Right ventricle myocardium superior (tissue), 1 donor: ENCODE measurements at places on chromosomes 3 and 15. TPM values are rescaled to one million over a fixed set of nuclear protein-coding genes. Genes with fewer than 3 reads are reported as not detected.

The DTX3L gene
- 10.2 TPM for total RNA-seq

The CASR gene
- not detected for total RNA-seq

The PLAAT1 gene
- 4.5 TPM for total RNA-seq

The GOLGA8H gene
- not detected for total RNA-seq

The CLEC3B gene
- 78.6 TPM for total RNA-seq

The ARL14 gene
- total RNA-seq, result not detected

The CLDN11 gene
- total RNA-seq, result 2.6 TPM

The STAC gene
- total RNA-seq, result 0.43 TPM

The HDGFL3 gene
- 26.7 TPM for total RNA-seq

The BUB1B gene
- 1.3 TPM for total RNA-seq

The CPN2 gene
- total RNA-seq, result 2.4 TPM

The CCDC14 gene
- total RNA-seq, result 6.8 TPM

The MCF2L2 gene
- 0.51 TPM for total RNA-seq

The SPINT1 gene
- 0.59 TPM for total RNA-seq

DNA sequence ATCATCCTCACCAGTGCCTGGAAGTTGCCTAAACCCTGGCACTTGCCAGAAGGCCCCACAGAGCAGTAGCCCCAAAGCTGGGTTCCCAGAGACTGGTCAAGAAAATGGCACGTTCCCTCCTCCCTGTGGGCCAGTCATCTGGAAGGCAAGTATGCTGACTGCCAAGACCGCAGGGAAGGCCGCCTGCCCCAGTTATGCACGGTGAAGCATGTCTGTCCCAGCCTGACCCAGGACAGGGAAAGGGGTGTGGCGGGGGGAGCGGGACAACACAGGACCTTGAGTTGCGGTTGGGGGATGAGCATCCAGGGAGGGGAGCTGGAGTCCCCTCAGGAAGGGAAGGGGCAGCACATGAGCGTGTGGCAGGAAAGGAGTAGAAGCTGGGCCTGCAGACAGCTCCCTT, 33.0 kb downstream of the RBPMS2 start:
- DNase-seq, result peak; percentile 60

DNA sequence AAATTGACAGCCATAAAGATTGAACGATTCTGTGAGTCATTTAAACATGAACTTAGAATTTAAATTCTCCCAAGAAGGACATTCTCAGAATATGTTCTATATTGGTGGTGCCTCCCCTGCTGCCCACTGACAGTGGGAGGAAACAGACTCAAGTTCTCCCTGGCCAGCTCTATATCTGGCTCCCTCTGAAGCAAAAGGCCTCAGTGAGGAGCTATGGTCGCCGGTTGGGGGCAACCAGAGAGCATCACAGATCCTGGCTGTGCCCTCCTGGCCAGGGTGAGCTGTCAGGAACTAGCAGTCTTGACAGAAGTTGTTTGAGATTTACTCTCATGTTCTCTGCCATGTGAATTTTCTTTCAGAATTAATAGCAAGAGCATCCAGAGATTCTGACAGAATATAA, 285.5 kb downstream of the NTRK3 start:
- DNase-seq, result no peak

DNA sequence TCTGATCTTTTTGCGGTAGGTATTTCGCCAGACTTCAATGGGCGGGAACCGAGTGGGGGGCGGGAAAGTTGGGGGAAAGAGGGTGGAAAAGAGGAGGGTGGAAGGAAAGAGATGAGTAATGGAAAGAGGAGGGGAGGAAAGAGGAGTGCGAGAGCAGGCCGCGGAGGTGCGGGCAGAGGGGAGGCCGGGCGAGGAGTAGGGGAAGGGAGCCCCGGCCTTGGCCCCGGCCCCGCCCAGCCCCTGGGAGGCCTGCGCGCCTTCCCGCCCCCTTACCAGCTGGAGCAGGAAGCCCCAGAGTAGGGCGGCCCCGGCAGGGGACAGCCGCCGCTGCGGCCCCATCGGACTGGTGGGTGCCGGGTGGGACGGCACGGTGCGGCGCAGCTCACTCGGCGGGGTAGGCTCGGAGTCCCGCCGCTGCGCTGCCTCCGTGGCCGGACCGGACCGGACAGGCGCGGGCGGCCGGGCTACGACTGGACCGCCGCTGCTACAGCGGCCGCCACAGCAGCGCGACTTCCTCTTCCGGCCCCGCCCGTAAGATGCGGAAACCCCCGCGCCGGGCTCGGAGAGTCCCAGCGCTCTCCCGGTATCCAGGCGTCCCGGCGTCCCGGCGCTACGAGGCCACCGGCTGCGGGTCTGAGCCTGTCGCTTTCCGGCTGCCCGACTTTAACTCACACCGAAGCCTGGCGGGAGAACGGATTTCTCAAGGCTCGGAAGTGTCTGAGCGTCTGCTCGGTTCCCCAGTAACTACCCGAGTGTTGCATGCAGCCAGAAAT, at the start of gene SPPL2A:
Gene SPPL2A, minus strand, starts transcription at position 512 of the 773 bp plus-strand sequence. Its CDS starts 173 bp downstream, at position 339.
- peak; percentile 91 for DNase-seq

GRCh38 chr3:158773845-158774830, 27.7 kb upstream of the MFSD1 start:
- DNase-seq, result no peak

GRCh38 chr3:136021803-136022202, 56.3 kb downstream of the PPP2R3A start:
- DNase-seq, result no peak

- no peak for DNase-seq
These were observed 18.0 kb downstream of the SPPL2A start for GRCh38 chr15:50747523-50747922.

GRCh38 chr3:123623346-123623880, 38.6 kb upstream of the HACD2 start:
- DNase-seq, result no peak

- peak; percentile 94 for DNase-seq
These were observed at the start of gene HES1 for GRCh38 chr3:194135806-194136518. HES1 (plus strand) TSS chr3:194136148; CDS start chr3:194136381, 233 bp downstream.

DNA sequence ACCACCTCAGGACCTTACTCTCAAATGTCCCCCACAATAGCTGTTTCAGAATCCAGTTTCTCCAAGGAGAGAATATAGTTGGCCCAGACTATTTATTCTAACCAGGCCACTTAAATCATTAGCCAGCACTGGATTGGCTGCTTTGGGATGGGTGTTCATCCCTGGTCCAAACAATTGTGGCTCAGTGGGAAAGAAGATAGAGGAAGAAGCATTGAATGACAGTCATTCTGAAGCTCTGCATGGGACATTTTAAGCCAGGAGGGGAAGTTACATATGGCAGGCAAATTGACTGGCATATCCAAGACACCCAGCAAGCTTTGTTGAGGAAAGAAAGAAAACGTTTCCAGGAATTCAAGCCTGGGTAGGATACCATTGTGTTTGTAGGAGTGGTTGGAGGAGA, 5.6 kb upstream of the DCLK3 start:
- DNase-seq, result no peak

GRCh38 chr3:139074565-139075115, 29.9 kb upstream of the PRR23C start:
- DNase-seq, result no peak

DNA sequence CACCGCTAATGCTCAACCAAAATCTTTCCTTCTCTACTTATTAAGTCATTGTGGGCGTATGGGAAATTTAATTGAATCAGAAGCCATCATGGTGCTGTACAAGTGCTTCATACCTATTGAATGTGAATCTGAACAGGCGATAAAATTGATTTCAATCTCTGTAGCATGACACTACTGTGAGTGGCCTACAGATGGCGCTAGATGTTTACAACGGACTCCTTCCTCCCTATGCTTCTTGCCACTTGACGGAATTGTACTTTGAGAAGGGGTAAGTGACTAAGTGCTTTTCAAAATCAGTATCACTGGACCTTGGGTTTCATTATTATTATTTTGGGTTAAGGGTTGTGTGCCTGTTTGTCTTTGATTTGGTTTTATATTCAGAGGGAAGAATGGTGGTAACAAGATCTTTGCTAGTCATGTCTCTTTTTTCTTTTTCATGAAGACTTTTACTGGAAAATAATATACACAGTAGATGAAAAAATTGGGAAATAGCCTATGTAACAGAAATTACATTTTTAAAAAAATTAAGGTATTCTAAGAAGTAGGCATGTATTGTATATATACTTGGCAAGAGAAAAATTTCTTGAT, 35.4 kb downstream of the ACP3 start:
- DNase-seq, result no peak

GRCh38 chr3:58347984-58348383, 15.3 kb downstream of the PXK start:
- no peak for DNase-seq

- DNase-seq, result no peak
These were observed 181.3 kb upstream of the CTDSPL start for GRCh38 chr3:37680401-37680800.

GRCh38 chr3:189277711-189278110, 105.9 kb downstream of the TPRG1 start:
- no peak for DNase-seq

- no peak for DNase-seq
These were observed 4.6 kb upstream of the TBL1XR1 start for GRCh38 chr3:177201700-177202397.

- no peak for DNase-seq
These were observed 132.6 kb upstream of the PROK2 start for GRCh38 chr3:71917545-71917944.

- DNase-seq, result peak; percentile 79
These were observed 47.5 kb upstream of the MUC4 start for GRCh38 chr3:195859061-195859845.

DNA sequence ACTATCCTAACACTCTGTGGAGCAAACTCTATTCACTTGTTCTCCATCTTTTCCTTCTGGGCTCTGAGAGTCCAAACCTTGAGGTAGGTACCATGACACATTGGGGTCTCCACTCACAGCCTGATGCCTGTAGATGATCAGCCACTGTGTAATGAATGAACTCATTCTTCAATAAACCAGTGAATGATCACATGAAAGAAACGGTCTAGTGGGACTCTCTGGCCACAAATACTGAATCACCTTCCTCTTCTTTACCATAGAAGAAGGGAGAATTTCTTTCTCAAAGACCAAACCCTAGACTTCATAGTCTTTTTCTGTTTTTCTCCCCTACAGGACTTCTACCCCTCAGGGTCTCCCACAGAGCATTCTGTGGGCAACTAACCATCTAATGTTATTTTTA, 20.5 kb upstream of the ABHD2 start:
- no peak for DNase-seq

GRCh38 chr3:131983689-131984088, 51.1 kb downstream of the CPNE4 start:
- DNase-seq, result no peak

- no peak for DNase-seq
These were observed 24.6 kb upstream of the LRRFIP2 start for GRCh38 chr3:37198996-37199395.

GRCh38 chr3:168220556-168220955, 124.8 kb upstream of the GOLIM4 start:
- DNase-seq, result no peak

DNA sequence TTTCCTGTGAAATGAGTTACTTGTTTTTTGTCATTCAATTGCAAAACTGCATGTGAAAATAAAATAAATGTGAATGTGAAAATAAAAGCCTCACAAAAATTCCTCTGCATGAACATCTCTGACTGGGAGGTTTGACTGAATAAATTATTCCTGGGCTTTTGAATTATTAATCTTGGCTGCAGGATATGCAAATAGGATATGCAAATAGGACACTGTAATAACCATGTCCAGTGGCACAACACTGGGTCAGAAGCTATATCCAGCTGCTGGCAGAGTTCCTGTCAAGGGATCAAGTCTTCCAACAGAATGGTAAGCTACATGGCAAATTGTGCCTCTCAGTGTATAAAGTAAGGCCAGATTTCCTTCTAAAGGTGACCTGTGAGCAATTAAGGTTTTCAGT, at the start of gene SUCNR1:
Gene SUCNR1, plus strand, starts transcription at position 246 of the 400 bp plus-strand sequence. CDS start 6,250 bp downstream, outside the sequence.
- no peak for DNase-seq

DNA sequence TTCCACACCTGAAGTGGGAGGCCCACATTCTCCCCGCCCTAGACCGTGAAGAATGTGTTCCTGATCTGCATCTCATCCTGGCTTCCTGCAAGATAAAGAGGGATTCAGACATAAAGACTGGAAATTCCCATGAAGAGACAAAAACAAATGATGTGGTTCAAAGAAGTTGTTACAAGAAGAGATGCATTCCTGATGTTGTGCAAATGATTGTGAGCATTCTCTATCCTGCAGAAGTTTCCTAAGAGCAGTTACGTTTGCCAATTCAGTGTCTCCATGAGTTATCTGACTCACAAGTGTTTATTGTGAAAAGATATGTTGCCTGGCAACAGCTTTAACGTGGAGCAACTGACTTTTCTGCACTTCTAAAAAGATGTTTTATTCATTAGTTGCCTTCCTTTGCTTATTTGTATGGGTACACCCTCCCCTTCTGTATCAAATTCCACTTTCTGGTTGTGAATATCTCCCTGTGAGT, 107.8 kb downstream of the ZIC4 start:
- DNase-seq, result no peak

DNA sequence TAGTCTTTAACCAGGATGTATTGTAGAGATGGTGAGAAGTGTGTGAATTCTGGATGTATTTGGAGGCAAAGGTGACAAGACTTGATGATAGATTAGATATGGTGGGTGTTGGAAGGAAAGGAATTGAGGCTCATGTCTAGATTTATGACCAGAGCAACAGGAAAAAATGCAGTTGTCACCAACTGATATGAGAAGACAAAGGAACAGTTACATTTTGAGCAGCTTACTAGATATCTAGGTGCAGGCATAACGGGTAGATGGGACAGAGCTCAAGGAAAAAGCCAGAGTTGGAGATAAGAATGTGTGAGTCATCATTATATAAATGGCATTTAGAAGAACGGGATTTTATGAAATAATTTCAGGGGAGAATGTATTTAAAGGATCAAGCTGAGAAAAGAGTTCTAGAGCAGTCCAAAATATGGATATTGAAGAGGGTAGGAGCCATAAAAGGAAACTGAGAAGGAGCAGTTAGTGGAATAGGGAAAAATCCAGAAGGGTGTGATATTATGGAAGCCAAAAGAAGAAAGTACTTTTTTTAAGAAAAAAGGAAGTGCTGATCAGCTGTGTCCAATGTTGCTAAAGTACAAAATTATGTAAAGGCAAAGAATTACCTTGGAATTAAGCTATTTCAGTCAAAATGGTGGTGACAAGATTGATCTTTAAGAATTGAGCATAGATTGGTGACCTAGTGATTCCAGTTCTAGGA, 262.5 kb downstream of the CGGBP1 start:
- no peak for DNase-seq
